ENCODE measurements at places on chromosomes 4 and X. TPM values are rescaled to one million over a fixed set of nuclear protein-coding genes. Genes with fewer than 3 reads are reported as not detected.

DNA sequence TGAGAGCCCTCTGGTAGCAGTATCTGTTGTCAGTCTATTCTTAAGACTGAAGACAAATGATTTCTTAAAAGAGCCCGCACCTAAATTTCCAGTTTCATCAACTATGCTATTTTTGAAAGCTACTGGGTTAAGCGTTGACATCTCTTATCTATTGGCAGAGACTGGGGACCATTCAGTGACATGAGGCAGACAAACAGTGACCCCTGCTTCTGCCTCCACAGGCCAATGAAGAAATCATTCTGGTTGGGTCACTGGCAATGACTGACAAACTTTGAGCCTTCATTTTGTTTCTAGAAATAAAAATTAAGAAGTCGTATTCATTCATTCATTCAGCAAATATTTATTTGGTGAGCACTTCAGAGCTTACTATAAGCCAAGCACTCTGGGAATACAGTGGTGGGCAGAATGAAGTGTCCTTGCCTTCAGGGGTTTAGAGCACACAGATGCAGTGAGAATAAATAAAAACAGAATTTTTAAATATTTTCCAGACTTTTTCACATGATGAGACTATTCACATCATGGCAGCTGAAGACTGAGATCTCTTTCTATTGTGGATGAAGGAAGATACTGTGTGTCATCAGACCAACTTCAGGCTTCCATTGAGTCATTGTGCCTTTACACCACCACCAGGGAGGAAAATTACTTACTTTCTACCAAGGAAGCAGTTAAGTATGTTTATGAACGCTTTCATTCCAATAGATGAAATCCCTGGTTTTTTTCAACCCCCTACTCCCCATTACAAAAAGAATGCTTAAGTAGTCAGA lies 36.0 kb downstream of the SORBS2 start:
- no peak for DNase-seq

GRCh38 chr4:53961351-53961750 lies 103.1 kb downstream of the CHIC2 start:
- no peak for DNase-seq

The GLUD2 gene
- total RNA-seq, result 0.85 TPM

The ALPK1 gene
- total RNA-seq, result 3.2 TPM

- DNase-seq, result no peak
These were observed 225.2 kb downstream of the MID1 start for GRCh38 chrX:10395179-10395578.

GRCh38 chr4:118254368-118254767 lies 98.4 kb downstream of the PRSS12 start:
- no peak for DNase-seq

The FRG2 gene
- not detected for total RNA-seq

DNA sequence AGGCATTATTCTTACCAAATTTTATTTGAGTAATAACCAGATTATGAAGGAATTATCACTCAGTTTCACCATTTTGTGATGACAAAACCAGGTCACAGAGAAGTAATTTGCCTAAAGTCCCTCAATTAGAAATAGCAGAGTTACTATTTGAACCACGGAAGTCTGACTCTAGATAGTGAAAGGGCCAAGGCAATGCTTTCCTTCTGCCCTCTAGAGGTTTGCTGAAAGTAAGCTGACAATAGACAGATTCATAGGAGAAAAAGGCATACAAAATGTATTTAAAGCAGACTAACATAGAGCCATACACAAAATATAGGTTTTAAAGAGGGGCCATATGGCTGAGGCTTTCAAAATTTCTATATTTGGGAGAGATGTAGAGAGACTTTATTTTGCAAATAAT lies 43.1 kb downstream of the CXXC4 start:
- no peak for DNase-seq

The SFRP2 gene
- total RNA-seq, result not detected

GRCh38 chr4:96992443-96992842 lies 1150.8 kb downstream of the STPG2 start:
- DNase-seq, result no peak

DNA sequence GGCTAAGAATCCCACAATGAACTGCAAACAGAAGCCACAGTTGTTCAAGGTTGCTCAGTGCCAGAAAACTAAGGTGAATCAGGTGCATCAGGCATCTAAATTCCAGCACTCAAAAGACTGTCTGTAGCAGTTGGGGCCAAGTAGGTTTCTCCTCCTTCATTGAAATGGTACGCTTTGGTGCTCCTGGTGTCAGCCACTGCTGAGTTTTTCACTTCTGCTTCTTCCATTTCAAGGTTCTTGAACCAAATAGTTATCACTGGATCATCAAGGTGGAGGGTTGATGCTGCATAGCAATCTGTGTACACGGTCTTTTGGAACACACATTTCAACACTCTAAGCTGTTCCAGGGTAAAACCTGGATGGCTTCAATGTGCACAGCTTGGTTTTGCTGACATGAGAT lies 74.4 kb downstream of the TMA16 start:
- no peak for DNase-seq

- peak; percentile 17 for DNase-seq
These were observed 37.2 kb upstream of the MAGEA4 start for GRCh38 chrX:151875270-151876026.

DNA sequence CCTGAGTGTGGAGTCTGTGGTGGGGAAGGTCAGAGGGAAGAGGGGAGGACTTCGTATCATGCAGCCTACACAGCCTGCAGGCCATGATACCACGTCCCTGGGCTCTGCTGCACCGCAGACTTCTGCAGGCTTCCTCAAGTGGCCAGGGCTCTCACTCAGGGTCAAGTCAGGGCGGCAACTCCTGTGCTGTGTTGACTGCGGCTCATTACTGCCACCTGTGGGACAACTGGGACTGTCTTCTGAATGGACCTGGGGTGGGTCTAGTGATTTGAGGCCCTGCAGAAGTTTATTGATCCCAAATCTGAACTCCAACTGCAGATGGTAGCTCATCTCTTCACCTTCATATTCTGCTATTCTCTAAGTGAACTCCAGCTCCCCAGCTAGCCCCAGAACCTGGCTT lies 167.1 kb downstream of the NSUN7 start:
- DNase-seq, result no peak

The MAGEA4 gene
- not detected for total RNA-seq

GRCh38 chr4:1191621-1192020 lies 19.2 kb upstream of the SPON2 start:
- no peak for DNase-seq

DNA sequence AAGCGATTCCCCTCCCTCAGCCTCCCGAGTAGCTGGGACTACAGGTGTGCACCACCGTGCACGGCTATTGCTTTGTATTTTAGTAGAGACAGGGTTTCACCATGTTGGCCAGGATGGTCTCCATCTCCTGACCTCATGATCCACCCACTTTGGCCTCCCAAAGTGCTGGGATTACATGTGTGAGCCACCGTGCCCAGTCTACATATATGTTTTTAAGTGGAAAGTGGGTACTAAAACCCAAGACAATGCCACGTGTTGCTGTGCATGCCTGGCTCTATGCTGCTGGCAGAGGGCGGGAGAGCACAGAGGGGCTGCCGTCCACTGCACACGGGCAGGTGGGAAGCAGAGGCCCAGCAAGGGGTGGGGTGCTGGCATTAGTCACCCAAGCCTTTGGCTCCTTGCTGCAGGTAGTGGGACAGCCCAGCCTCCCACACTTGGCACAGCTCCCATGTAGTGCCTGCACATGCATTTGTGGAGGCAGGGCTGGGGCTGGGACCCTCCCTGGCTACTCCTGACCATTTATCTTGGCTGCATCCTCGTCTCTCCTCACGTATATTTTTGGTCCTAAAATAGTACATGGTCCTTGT lies 3.5 kb downstream of the EMD start:
- no peak for DNase-seq

DNA sequence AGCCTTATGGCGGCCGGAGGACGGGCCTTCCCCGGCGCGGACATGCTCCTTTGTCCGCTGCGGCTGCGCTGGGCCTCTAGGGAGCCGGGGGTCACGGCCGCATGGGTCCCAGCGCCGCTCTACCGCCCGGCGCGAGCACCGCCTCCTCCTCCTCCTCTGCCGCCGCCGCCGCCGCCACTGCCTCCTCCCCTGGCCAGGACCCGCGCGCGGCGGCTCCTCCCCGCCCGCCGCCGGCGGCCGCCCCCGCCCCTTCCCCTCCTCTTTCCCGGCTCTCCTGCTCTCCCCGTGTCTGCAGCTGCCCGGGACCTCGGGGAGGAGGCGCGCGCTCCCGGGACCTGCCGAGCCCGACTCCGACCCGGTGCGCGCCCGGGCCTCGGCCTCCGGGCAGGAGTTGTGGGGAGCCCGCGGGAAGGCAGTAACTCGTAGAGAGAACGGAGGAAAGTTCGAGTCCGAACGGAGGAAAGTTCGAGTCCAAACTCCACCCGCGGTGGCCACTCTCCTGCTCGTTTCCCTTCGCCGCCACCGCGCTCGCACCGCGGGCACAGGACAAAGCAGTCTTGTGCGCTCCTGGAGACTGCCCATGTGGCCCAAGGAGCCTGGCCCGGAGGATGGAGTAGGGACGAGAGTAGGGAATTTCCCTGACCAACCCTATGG lies at the start of gene ADGRA3:
Gene ADGRA3 (minus strand): TSS at position 179 of the 654 bp plus-strand sequence. CDS start 282 bp downstream, outside the sequence.
- peak; percentile 84 for DNase-seq

GRCh38 chrX:44344194-44344593 lies 722 bp upstream of the EFHC2 start:
- DNase-seq, result no peak

The NEXMIF gene
- total RNA-seq, result 0.19 TPM

DNA sequence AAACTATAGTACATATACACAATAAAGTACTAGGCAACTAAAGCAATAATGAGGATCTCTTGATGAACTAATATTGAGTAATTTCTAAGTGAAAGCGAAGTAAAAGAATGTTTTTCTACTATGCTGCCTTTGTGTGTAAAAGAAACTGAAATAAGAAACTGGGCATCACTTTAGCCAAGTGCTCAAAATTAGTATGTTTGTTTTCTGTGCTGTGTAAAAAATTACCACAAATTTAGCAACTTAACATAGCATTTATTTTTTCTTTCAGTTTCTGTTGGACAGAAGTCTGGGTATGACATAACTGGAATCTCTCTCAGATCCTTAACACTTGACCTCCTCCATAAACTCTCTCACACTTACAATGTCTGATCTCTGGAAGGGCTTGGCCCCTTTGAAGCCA lies 687.1 kb upstream of the MAGEB2 start:
- no peak for DNase-seq

DNA sequence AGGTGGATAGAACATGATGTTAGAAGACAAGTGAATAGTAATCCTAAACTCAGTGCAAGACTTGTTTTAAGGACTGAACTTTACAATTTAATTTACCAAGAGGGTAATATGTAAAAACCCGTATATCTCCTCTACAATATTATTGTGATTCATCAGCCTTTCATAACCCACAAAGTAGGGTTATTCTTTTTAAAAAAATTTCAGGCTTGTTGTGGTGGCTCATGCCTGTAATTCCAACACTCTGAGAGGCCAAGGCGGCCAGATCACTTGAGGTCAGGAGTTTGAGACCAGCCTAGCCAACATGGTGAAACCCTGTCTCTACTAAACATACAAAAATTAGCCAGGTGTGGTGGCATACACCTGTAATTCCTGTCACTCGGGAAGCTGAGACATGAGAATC lies 7.2 kb downstream of the IBSP start:
- no peak for DNase-seq

DNA sequence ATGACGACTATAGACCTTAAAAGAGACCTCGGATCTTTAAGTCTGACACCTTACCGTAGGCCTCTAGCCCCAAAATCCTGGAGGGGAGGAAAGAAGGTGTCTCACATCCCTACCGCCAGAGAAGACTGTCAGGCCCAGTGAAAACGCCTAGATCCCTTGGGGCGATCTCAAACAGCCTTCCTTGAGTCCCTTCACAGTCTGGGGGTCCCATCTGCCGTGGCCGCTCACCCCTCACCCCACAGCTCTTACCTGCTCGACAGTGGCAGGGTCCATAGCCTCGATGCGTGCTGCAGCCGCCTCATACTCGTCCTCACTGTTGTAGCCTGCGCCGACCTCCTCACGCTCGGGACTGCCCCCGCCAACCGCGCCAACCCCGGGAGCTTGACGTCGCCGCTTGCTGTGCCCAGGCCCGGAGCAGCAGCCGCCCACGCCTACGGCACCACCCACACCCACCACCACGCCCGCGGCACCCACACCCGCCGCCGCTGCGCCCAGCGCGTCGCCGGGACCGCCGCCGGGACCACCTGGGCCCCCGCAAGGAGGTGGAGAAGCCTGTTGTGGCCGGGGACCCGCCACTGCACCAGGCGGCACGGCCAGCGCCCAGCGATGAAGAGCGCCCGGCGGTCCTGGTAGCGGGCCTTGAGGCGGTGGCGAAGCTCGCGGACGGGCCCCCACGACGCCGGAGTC lies 536 bp downstream of the OTUD5 start:
- DNase-seq, result no peak

The DRP2 gene
- total RNA-seq, result not detected

- DNase-seq, result no peak
These were observed 2.9 kb downstream of the GYG2 start for GRCh38 chrX:2831471-2832228.

The CPZ gene
- total RNA-seq, result not detected

The GLRB gene
- 14.4 TPM for total RNA-seq

All from heart right ventricle (tissue), 16 donors.